ENCODE measurements at places on chromosomes 12 and 14. TPM values are rescaled to one million over a fixed set of nuclear protein-coding genes. Genes with fewer than 3 reads are reported as not detected.

TTC8 gene
- total RNA-seq: 13.6 TPM

P2RX2 gene
- not detected for total RNA-seq

DENND5B gene
- total RNA-seq: 36.0 TPM

IFI27L1 gene
- total RNA-seq: 13.6 TPM

KRT4 gene
- total RNA-seq: 3.4 TPM

KRT85 gene
- not detected for total RNA-seq

DCN gene
- not detected for total RNA-seq

KRT83 gene
- not detected for total RNA-seq

RBM19 gene
- total RNA-seq: 41.4 TPM

TRIM9 gene
- total RNA-seq: 2.7 TPM

NTN4 gene
- 55.0 TPM for total RNA-seq

SIX6 gene
- total RNA-seq: not detected

KRT75 gene
- not detected for total RNA-seq

GALNT6 gene
- 190 TPM for total RNA-seq

KANSL2 gene
- total RNA-seq: 67.2 TPM

NGB gene
- total RNA-seq: not detected

AICDA gene
- not detected for total RNA-seq
